Liver (tissue), 10 donors: ENCODE measurements at places on chromosomes 13 and 19. TPM values are rescaled to one million over a fixed set of nuclear protein-coding genes. Genes with fewer than 3 reads are reported as not detected.

MEIOSIN gene
- polyA plus RNA-seq, result not detected

C1QTNF9B gene
- polyA plus RNA-seq, result 0.24 TPM

MZT1 gene
- 2.0 TPM for polyA plus RNA-seq

SLC10A2 gene
- polyA plus RNA-seq, result not detected

LMTK3 gene
- polyA plus RNA-seq, result not detected

FAAP24 gene
- polyA plus RNA-seq, result 0.29 TPM

BEST2 gene
- not detected for polyA plus RNA-seq

SLC27A1 gene
- polyA plus RNA-seq, result 4.4 TPM

ALG5 gene
- polyA plus RNA-seq, result 37.8 TPM

CGB1 gene
- polyA plus RNA-seq, result not detected

SBK3 gene
- polyA plus RNA-seq, result not detected

CEACAM16 gene
- not detected for polyA plus RNA-seq

C19orf81 gene
- not detected for polyA plus RNA-seq

GPR183 gene
- polyA plus RNA-seq, result 4.3 TPM

ZNF534 gene
- polyA plus RNA-seq, result not detected

KLK15 gene
- not detected for polyA plus RNA-seq

WTIP gene
- polyA plus RNA-seq, result 0.88 TPM

LGALS13 gene
- not detected for polyA plus RNA-seq

C19orf12 gene
- polyA plus RNA-seq, result 37.6 TPM

ZNF723 gene
- polyA plus RNA-seq, result not detected

FOXA3 gene
- polyA plus RNA-seq, result 37.1 TPM

GZMM gene
- polyA plus RNA-seq, result 0.28 TPM

IGFL3 gene
- not detected for polyA plus RNA-seq

ATP4A gene
- polyA plus RNA-seq, result not detected

NXNL1 gene
- not detected for polyA plus RNA-seq

ZIC2 gene
- polyA plus RNA-seq, result not detected

CLDND2 gene
- 3.0 TPM for polyA plus RNA-seq

KASH5 gene
- polyA plus RNA-seq, result not detected

TYROBP gene
- 43.8 TPM for polyA plus RNA-seq

CARD8 gene
- 13.8 TPM for polyA plus RNA-seq

SERP2 gene
- polyA plus RNA-seq, result 4.6 TPM

DACH1 gene
- 0.28 TPM for polyA plus RNA-seq

CDX2 gene
- polyA plus RNA-seq, result not detected

C13orf46 gene
- 0.10 TPM for polyA plus RNA-seq

ZNF792 gene
- polyA plus RNA-seq, result 1.4 TPM

SUGP1 gene
- 18.9 TPM for polyA plus RNA-seq

CABP5 gene
- polyA plus RNA-seq, result not detected

C19orf33 gene
- 0.36 TPM for polyA plus RNA-seq

TMEM150B gene
- polyA plus RNA-seq, result 0.81 TPM

VSTM1 gene
- 0.07 TPM for polyA plus RNA-seq

KCNN4 gene
- polyA plus RNA-seq, result 0.14 TPM

ZNF256 gene
- 0.53 TPM for polyA plus RNA-seq

FFAR3 gene
- not detected for polyA plus RNA-seq

PRKCG gene
- polyA plus RNA-seq, result not detected

ANGPTL4 gene
- polyA plus RNA-seq, result 25.2 TPM

FLT1 gene
- polyA plus RNA-seq, result 4.1 TPM

RTBDN gene
- not detected for polyA plus RNA-seq

CYP2A6 gene
- polyA plus RNA-seq, result 1,020 TPM
